ENCODE measurements at places on chromosomes 4 and X.

GRCh38 chrX:68428431-68428830 lies 4.9 kb downstream of the OPHN1 start:
- no peak for DNase-seq

- DNase-seq: no peak
Observed at GRCh38 chr4:147987252-147987651, 255.4 kb downstream of the ARHGAP10 start.

GRCh38 chr4:82017680-82018079 lies 356.1 kb downstream of the HNRNPD start:
- DNase-seq: no peak

DNA sequence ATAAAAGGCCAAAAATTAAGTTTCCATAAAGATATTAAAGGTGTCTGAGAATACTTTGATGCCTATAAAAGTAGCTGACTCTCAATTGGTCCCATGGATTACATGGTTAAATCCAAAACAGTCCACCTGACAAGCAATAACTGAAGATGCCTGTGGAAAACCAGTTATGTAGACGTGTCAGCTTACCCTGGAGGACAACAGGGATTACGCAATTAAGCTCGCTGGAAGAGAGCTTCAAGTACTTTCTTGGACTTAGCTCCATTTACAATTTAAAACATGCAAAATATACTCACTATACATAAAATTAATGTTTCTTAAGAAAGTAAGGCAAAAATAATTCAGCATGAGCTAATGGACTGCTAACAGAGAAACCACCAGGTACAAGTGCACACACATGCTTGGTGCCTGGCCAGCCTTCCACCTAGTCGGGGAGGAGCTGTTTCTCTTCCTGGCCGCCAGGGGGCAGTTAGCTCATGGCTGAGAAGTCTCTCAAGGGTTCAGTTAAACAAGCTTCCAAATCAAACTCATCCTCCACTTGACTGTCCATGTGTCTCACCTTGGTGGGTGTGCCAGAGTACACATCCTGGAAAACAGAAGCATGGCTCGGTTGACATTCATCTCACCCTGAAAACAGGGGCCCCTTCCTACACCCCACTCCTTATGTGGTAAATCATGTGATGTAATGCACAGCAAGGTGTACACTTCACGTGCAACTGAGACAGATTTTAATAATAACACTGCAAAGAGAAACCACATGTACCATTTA lies 9.2 kb upstream of the FAM53A start:
- peak; percentile 91 for DNase-seq

DNA sequence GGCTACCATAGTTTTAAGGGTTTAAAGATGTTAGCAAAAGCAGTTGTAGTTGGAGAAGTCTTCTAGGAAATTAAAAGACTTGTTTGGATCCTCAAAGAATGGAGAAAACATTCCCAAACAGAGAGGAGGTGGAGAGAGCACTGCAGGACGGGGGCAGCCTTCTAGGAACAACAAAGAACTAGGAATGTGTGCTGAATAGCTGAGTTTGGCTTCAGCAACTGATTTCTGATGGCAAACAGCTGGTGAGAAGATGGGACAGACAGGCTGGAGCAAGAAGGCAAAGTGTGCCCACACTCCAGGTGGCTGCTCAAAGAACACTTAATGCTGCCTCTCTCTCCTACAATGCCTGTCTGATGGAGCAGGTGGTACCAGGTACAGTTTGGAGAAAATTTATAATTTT lies 1331.1 kb downstream of the ADGRL3 start:
- DNase-seq: no peak

DNA sequence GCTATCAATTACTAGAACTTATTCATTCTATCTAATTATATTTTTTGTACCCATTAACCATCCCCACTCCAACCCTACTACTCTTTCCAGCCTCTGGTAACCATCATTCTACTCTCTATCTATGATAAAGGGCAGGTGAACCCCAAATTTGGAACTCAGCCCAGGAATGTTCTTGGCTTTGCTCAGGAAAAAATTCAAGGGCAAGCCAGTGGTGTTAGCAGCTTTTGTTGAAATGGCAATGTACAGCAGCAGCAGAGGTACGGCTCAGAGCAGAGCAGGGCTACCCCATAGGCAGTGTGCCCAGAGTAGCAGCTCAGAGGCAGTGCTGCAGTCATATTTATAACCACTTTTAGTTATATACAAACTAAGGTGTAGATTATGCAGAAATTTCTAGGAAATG lies 138.2 kb downstream of the RNF150 start:
- DNase-seq: no peak

- DNase-seq: no peak
Observed at GRCh38 chr4:13701937-13702446, 74.5 kb upstream of the BOD1L1 start.

GRCh38 chr4:32148111-32148666 lies 1428.0 kb downstream of the PCDH7 start:
- no peak for DNase-seq

- DNase-seq: peak; percentile 76
Observed at GRCh38 chrX:79366873-79367749, at the start of gene ITM2A. Gene ITM2A (minus strand): TSS chrX:79367334. CDS start chrX:79367215, 119 bp downstream.

GRCh38 chr4:177810220-177810619 lies 368.0 kb upstream of the AGA start:
- DNase-seq: no peak

DNA sequence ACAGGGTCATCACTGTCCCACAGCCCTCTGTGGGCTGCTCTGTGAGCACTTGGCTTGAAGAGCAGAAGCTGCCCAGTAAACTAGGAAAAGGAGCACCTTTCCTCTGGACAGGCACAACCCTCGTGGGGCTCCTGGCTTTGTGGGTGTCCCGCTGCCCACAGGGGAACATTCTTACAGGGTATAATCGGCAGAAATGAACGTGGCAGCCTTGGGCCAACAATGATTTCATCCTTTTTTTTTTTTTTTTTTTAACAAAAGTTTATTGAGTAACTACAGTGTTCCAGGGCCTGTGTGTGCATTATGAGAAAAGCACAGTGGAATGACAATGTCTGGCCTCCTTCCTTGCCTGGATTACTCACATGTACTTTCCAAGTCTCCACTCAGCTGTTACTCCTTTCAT lies 197.2 kb downstream of the PDGFC start:
- no peak for DNase-seq

- no peak for DNase-seq
Observed at GRCh38 chrX:66022632-66023384, 17.1 kb downstream of the VSIG4 start.

DNA sequence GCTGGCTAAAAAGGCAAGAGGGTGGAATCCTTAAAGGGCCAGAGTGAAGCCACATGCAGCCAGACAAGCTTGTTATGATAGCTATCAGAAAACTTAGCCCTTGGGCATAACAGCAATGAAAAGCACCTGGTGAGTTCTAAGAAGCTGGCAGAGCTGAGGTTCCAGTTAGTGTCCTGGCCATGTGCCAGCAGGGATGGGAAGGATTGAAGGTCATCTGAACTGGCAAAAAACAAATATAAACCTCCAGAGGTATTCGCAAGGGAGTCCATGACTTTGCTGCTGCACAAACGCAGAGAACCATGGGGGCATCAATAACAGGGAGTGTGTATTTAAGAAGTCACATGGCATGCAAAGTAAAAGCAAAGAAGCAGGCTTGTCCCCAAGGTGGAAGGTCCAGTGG lies 208.9 kb downstream of the FAM47A start:
- DNase-seq: no peak

GRCh38 chrX:30593440-30594200 lies 16.1 kb upstream of the TASL start:
- DNase-seq: no peak

- DNase-seq: peak; percentile 95
Observed at GRCh38 chrX:7147978-7148854, at the start of gene PUDP. Gene PUDP (minus strand): TSS chrX:7148153. CDS start chrX:7148113, 40 bp downstream.

- DNase-seq: no peak
Observed at GRCh38 chr4:143396695-143397094, 60.0 kb downstream of the GAB1 start.

DNA sequence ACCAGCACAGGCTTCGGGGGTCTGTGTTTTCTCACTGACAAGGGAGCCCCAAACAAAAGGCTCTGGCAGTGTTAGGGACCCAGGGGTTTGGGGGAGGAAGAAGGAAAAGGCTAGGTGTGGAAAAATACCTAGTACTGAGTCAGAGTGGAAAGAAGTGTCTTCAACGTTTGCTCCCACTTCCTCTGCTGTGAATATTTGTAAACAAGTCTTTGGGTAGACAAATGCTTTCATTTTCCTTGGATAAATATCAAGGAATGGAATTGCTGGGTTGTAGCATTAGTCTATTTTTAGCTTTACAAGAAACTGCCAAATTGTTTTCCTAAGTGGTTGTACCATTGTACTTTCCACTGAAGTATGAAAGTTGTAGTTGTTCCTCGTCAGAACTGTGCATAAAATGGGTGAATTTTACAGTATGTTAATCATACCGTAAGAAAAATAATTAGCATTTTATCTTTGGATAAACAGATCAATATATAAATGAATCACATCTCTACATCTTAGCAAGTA lies 17.4 kb downstream of the COL4A5 start:
- no peak for DNase-seq

GRCh38 chrX:82333575-82333974 lies 1131.7 kb downstream of the SH3BGRL start:
- DNase-seq: no peak

- no peak for DNase-seq
Observed at GRCh38 chrX:139332441-139332840, 198.1 kb upstream of the F9 start.

GRCh38 chrX:40552768-40553167 lies 28.0 kb upstream of the ATP6AP2 start:
- no peak for DNase-seq

- DNase-seq: no peak
Observed at GRCh38 chrX:67044866-67045265, 406.0 kb upstream of the EDA2R start.

GRCh38 chr4:55866973-55867574 lies 13.6 kb downstream of the EXOC1 start:
- no peak for DNase-seq

DNA sequence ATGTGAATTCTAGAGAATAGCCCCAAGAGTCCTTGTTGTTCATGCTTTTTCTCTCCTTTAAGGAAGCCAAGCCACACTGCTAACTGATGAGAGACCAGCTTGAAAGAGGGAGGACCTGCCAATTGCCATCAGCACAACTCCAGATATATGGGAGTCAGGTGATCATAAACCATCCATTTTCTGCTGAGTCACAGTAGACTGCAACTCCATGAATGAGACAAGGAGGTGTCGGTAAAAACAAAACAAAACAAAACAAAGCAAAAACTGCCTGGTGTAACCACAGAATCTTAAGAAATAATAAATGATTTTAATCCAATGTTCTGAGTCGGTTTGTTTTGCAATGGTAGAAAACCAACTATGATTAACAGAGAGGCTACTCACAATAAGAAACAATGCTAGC lies 837.3 kb downstream of the PCDH7 start:
- no peak for DNase-seq

DNA sequence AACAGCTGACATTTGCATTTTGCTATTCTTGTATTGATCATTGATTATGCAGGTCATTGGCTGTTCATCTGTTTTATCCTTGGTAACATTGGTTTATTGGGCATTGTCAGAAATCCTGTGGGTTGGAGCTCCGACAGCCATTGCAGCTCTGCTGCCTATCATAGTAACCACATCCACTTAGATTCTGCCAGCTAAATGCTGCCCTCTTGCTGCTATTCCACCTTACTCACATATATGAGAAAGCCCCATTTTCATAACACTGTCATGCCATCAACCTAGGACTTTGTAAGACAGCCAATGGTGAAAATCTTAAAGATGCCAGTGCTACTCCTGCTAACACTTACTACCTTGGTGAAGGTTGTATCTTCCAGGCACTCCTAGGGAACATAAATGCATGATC lies 187.3 kb upstream of the CXCL13 start:
- no peak for DNase-seq

DNA sequence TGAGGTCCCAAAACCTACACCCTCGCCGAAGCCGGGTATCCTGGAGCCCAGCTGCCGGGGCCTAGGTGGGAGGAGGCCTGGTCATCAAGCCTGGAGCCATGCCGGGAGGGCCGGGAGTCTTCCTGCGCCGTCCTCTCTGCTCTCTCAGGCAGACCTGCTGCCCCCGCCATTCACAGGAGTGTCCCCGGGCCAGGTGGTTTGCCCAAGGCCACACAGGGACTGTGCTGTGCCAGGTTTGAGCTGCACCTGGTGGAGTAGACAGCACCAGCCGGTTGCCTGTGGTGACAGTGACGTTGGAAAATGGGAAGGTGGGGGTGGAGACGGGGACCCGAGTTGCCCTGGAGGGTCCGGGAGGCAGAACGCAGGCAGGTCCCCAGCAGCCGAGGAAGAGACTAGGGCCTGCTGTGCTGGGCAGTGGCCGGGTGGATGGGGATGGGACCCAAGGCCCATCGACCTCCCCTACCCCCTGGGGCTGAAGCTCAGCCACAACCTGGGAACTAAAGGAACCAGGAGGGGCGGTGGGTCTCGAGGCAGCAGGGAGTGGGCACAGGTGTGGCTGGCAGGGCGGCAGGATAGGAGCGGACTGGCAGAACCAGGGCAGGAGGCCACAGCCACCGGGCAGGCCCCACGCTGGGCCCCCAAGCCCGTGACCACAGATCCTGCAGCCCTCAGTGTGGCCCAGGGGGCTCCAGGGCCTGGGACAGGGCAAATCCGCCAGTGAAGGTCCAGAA lies 9.5 kb downstream of the DOK7 start:
- DNase-seq: no peak

DNA sequence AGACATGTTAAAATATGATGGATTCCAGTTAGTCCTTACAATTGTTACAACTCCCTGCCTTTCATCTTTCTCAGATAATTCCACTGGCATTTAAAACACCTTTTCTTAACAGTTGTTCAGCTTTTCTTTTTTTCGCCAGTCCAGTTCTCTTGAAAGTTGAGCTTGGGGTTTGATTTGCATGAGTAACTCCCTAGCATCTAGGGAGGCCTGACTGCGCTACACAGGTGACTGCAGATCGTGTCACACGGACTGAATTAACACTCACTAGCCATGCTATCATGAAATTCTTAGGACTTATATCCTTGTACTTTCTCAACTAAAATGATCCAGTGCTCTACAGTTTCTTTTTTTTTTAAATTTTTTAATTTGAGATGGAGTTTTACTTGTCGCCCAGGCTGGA lies 69.8 kb downstream of the ARHGAP24 start:
- DNase-seq: no peak

DNA sequence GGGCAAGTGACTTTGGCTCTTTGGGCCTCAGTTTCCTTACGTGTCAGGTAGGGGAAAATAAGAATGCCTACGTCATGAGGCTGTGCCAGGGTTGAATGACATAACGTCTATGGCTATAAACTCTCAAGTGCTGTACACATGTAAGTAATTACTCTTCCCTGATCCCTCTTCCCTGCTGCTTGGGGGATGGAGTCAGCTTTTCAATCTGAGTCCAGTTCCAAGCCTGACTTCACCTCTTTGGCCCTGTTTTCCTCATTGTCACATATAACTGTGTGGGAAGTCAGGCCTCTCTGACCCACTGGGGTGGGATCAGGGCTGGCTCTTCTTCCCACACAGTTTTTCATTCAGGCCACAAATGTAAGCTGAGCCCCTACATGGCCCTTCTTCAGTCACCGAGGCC lies 11.4 kb upstream of the CITED1 start:
- DNase-seq: no peak

All from cardiac septum (tissue), 1 donor.